HFFc6 (cell line): ENCODE measurements at places on chromosomes 11 and 22. TPM values are rescaled to one million over a fixed set of nuclear protein-coding genes. Genes with fewer than 3 reads are reported as not detected.

The CTSD gene
- total RNA-seq, result 212 to 252 TPM (median 232 TPM) in 3 replicates

The MRGPRX3 gene
- not detected in 3 replicates for total RNA-seq

The ABCC8 gene
- not detected in 3 replicates for total RNA-seq

The ACER3 gene
- total RNA-seq, result 13.7 and 14.1 TPM in 2 replicates

The CDCA5 gene
- total RNA-seq, result 15.0 to 28.3 TPM (median 25.9 TPM) in 3 replicates

The UBE4A gene
- total RNA-seq, result 54.8 to 62.7 TPM (median 55.9 TPM) in 3 replicates

The PANX2 gene
- 1.2 to 2.0 TPM (median 1.4 TPM) in 3 replicates for total RNA-seq

GRCh38 chr22:16658068-16658467 lies 65.5 kb upstream of the CCT8L2 start:
- H3K27me3 ChIP-seq, result no peaks in the 10 kb centered on the region
- DNase-seq, result no peak
- no peaks in the 10 kb centered on the region for H3K4me1 ChIP-seq
- no peak overlapping the region for H3K27ac ChIP-seq
- H3K36me3 ChIP-seq, result no peaks in the 10 kb centered on the region; the same call in 1 of the 2 replicates

DNA sequence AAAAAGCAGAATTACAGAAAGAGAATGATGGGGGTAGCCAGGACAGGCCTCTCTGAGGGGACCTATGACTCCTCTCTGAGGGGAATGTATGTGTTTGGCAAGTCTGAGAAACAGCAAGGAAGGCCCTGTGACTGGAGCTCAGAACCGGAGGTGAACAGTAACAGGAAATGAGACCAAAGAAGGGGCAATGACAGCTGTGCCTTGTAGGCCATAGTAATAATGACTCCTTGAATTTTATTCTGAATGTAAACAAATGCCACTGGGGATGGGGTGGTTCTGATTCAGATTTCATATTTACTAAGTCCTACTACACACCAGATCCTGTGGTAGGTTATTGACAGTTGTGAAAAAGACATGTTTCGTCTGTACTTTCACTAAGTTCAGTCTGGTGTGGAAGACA lies 52.8 kb upstream of the APOA1 start:
- peaks cover 36% of the 10 kb centered on the region for H3K4me1 ChIP-seq
- DNase-seq, result no peak
- H3K4me3 ChIP-seq, result no peak overlapping the region
- H3K27ac ChIP-seq, result peak overlapping the region; percentile 43

GRCh38 chr22:42686756-42687491 lies 33.7 kb downstream of the A4GALT start:
- DNase-seq, result no peak
- no peaks in the 10 kb centered on the region for H3K27me3 ChIP-seq
- H3K4me1 ChIP-seq, result peaks cover 50% of the 10 kb centered on the region
- H3K36me3 ChIP-seq, result no peaks in the 10 kb centered on the region
- H3K4me3 ChIP-seq, result no peak overlapping the region

DNA sequence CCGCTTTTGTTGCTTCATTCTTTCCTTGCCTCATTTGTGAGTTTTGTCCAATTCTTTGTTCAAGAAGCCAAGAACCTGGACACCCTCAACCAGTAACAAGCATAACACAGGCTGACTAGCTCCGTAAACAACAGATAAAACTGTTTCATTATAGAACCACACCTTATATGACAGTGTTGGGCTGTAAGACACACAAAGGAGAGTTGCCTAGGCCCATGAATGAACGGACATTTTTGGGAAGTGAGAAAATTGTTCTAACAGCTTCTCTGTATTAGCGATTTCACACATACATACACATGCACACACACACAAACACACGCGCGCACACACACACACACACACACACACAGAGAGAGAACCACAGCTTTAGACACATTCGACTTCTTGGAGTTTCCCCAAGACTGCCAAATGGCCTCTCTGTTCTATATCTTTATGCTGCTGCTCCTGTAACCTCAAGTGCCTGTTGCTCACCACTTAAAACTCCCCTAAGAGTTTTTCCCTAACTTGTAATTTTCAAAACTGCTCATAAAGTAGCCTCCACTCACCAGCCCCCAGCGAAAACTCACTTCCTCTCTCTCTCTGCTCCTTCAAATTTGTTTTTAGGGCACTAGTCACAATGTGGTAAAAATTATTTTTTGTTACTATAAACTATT lies 35.9 kb downstream of the CTSC start:
- peak overlapping the region; percentile 45 for H3K4me3 ChIP-seq
- H3K4me1 ChIP-seq, result peaks cover 25% of the 10 kb centered on the region
- peak overlapping the region; percentile 80 for H3K27ac ChIP-seq
- H3K27me3 ChIP-seq, result no peaks in the 10 kb centered on the region
- H3K36me3 ChIP-seq, result peaks cover 54% of the 10 kb centered on the region
- DNase-seq, result peak; percentile 39

GRCh38 chr11:47143322-47143721 lies 33.4 kb downstream of the ARFGAP2 start:
- peak; percentile 82 for DNase-seq
- peak overlapping the region; percentile 75 for H3K27ac ChIP-seq
- H3K27me3 ChIP-seq, result no peaks in the 10 kb centered on the region
- H3K4me3 ChIP-seq, result peak overlapping the region; percentile 1; the same call in 1 of the 2 replicates
- peaks cover 21% of the 10 kb centered on the region for H3K4me1 ChIP-seq

- H3K4me1 ChIP-seq, result peaks cover 32% of the 10 kb centered on the region; the same call in 1 of the 2 replicates
- H3K4me3 ChIP-seq, result no peak overlapping the region
- H3K36me3 ChIP-seq, result no peaks in the 10 kb centered on the region; the same call in 1 of the 2 replicates
These were observed 88.4 kb downstream of the UBASH3B start for GRCh38 chr11:122743949-122744348.

DNA sequence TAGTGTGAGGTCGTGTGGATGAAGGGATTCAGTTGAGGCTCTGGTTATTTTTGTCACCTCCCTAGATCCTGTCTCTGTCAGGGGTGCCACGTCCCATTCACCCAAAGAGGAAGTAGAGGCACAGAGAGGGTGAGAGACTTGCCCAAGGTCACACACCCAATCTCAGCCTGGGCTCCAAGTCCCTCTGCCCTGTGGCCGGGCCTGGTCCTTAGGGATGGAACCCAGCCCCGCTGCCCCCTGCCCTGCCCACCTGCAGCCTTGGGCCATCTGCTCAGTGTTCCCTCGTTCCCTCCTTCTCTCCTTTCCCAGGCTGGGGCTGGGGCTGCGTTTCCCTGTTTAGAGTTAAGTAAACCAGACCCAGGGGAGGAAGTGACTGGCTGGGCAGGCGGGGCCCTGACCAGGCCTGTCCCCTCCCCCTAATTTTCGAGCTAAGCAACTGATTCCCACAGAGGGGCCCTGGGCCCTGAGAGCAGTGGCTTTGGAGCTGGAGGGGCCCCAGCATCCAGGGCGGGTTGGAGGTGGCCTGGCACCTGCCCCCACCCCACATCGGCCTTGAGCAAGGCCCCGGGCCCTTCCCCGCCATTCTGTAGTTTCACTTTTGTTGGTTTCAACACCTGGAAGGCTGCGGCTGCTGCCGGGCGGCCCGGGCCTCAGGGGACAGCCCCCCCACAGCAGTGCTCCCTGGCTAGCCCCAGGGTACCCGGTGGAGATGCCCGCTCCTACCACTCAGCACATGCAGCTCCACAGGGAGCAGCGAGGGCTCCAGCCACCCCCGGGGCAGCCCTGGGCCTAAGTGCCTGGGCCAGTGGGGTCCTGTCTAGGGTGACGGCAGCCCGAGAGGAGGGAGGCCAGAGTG lies 1.5 kb downstream of the TCIRG1 start:
- peak; percentile 42 for DNase-seq
- no peaks in the 10 kb centered on the region for H3K36me3 ChIP-seq
- H3K4me3 ChIP-seq, result peak overlapping the region; percentile 90
- H3K4me1 ChIP-seq, result peaks cover 12% of the 10 kb centered on the region

DNA sequence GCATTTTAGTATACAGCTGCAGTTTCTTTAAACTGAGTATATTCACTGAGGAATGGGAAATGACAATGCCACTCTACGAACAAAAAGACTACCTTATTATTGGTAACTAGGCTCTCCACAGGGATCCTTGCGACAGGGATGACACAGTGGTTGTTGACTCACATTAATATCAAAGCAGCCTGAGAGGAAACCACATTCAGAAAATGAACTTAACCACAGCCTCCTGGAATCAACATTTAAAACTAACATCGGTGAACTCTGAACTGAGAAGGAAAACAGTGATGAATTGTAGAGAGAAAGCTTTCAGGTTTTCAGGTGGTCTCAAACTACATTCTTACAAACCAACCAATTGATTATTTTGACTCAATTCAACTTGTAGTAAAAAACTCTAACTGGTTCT lies 90.3 kb upstream of the MTMR2 start:
- DNase-seq, result peak; percentile 57
- peak overlapping the region; percentile 47; the same call in 1 of the 2 replicates for H3K27ac ChIP-seq
- no peaks in the 10 kb centered on the region for H3K36me3 ChIP-seq
- no peaks in the 10 kb centered on the region for H3K27me3 ChIP-seq

GRCh38 chr22:32545801-32546200 lies 71.2 kb downstream of the FBXO7 start:
- H3K36me3 ChIP-seq, result no peaks in the 10 kb centered on the region
- H3K4me3 ChIP-seq, result no peak overlapping the region
- peaks cover 33% of the 10 kb centered on the region for H3K4me1 ChIP-seq

DNA sequence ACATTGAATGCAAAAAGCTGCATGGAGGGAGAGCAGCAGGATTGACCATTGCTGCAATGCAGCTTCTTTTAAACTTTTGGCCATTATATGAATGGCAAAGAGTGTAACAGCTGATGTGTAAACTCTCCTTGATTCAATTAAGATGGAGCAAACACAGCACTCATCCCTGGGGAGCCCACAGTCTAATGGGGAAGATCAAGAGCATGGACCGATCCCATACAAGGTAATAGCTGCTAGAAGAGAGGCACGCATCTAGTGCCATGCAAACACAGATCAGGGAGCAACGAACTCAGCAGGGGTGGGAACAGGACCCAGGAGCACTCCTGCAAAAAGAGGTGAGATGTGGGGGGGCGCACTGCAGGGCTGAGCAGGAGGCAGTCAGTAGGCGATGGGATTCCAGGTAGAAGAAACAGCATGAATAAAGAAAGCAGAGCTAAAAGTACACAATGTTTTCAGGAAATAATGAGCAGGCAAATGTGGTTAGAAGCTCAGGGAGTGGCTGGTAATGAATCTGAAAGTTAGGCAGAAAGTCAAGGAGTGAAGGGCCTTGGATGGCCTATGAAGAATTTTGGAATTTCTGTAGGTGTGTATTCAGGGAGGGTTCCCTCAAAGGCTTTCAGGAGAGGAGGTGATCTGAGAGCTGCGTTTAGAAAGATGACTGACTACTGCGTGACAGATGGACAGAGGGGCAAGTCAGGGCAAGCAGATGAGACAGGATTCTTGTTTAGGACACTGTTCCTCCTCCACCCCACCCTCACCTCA lies 17.2 kb upstream of the BMAL1 start:
- H3K36me3 ChIP-seq, result no peaks in the 10 kb centered on the region

GRCh38 chr22:19550382-19550781 lies 26.2 kb upstream of the CLDN5 start:
- no peak overlapping the region for H3K4me3 ChIP-seq
- H3K4me1 ChIP-seq, result peaks cover 10% of the 10 kb centered on the region
- no peaks in the 10 kb centered on the region for H3K36me3 ChIP-seq
- peaks cover 33% of the 10 kb centered on the region for H3K27me3 ChIP-seq
- DNase-seq, result no peak

GRCh38 chr11:10164621-10165020 lies 129.4 kb downstream of the SBF2 start:
- DNase-seq, result no peak
- no peak overlapping the region for H3K27ac ChIP-seq
- H3K4me3 ChIP-seq, result no peak overlapping the region
- H3K27me3 ChIP-seq, result no peaks in the 10 kb centered on the region
- peaks cover 59% of the 10 kb centered on the region for H3K4me1 ChIP-seq

- no peak overlapping the region for H3K27ac ChIP-seq
- H3K4me1 ChIP-seq, result peaks cover 7% of the 10 kb centered on the region; the same call in 1 of the 2 replicates
- peaks cover 2% of the 10 kb centered on the region; the same call in 1 of the 2 replicates for H3K27me3 ChIP-seq
- no peak for DNase-seq
- no peaks in the 10 kb centered on the region for H3K36me3 ChIP-seq
These were observed 13.1 kb downstream of the TMPRSS5 start for GRCh38 chr11:113693030-113693429.

GRCh38 chr11:31956310-31956709 lies 134.6 kb upstream of the RCN1 start:
- H3K4me3 ChIP-seq, result no peak overlapping the region
- DNase-seq, result peak; percentile 38
- peaks cover 23% of the 10 kb centered on the region for H3K4me1 ChIP-seq
- peaks cover 3% of the 10 kb centered on the region for H3K27me3 ChIP-seq
- no peak overlapping the region for H3K27ac ChIP-seq

- H3K27ac ChIP-seq, result 0 out of 2 replicates have a peak overlapping the region, but pooled peaks have one; percentile 24
- peaks cover 35% of the 10 kb centered on the region for H3K4me1 ChIP-seq
- no peak for DNase-seq
- peaks cover 37% of the 10 kb centered on the region for H3K36me3 ChIP-seq
- no peaks in the 10 kb centered on the region; the same call in 1 of the 2 replicates for H3K27me3 ChIP-seq
- H3K4me3 ChIP-seq, result no peak overlapping the region
These were observed 1.9 kb upstream of the BUD13 start for GRCh38 chr11:116774661-116775060.

DNA sequence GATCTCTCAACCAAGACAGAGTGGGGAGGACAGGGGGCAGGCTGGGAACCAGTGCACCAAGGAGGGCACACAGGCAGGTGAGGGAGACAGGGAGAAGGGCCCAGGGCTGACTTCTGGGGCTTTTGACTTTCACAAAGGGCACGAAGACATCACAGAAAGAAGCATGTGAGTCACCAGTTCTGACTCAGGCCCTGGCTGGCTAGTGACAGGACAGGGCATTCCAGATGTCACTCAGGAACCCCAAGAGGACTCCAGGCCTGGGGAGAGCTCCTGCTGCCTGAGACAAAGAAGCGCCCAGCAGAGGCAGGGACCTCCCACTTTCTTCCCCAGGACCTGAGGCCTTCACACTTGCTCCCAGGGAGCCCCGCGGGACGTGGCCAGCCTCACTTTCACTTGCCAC lies 497.2 kb downstream of the BUD13 start:
- no peaks in the 10 kb centered on the region for H3K36me3 ChIP-seq
- H3K4me1 ChIP-seq, result no peaks in the 10 kb centered on the region
- H3K4me3 ChIP-seq, result no peak overlapping the region
- H3K27ac ChIP-seq, result no peak overlapping the region
- DNase-seq, result no peak
